ENCODE measurements at places on chromosomes 7 and 10. TPM values are rescaled to one million over a fixed set of nuclear protein-coding genes. Genes with fewer than 3 reads are reported as not detected.

DNA sequence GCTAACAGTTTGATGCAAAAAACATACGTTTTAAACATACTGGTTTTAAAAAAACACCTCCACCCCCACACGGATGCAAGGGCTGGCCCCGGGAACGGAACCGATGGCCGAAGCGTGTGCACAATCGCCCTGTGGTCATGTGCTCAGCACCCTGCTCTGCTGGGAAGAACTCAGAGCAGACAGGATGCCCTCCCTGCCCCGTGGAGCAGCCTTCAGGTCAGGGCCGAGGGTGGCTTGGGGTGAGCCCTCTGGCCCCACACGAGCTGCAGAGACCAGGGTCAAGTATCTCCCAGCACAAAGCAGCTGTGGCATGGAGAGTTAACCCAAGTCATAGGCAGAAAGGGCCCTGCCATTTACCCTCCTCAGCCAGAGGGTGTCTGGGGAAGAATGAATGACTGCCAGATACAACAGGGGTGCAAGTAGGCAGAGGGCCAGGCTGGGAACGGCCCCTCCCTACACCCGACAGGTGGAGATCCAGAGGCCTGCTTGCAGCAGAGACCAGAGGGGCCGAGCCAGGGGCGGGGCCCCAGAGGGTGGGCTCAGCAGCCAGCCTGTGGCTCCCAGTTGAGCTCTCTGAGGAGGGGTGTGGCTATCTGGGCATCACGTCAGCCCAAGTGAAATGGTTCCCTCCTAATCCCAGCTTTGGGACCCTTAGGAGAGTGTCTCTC is 56.8 kb downstream of the ZRANB1 start:
- no peak for DNase-seq

- DNase-seq, result no peak
Observed at GRCh38 chr7:95396136-95397032, at the start of gene PON3. PON3 (minus strand) TSS chr7:95396375; CDS start chr7:95396350, 25 bp downstream.

DNA sequence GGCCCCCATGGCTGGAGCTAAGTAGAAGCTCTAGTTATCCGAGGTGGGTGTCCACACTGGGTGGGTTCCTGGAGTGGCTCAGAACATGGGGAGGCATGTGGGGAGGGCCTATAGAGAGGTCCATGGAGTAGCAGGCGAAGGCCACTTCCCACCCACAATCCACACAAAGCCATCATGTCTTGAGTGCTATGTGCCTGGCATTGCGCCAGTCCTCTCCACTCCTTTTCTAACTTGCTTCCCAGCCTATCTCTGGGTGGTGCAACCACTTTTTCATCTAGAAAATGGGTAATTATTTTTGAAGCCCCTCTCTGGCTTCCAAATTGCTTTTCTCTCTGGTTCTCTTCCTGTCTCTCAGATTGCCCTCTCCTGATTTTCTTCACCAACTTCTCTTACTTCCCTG is 263.6 kb downstream of the PHTF2 start:
- DNase-seq, result no peak

- DNase-seq, result no peak
Observed at GRCh38 chr7:3280946-3281656, 20.0 kb upstream of the SDK1 start.

GRCh38 chr7:120680985-120681384 is 177.0 kb downstream of the TSPAN12 start:
- no peak for DNase-seq

- DNase-seq, result no peak
Observed at GRCh38 chr10:117135480-117136140, 2.5 kb downstream of the VAX1 start.

GRCh38 chr10:76124280-76124679 is 692.9 kb downstream of the LRMDA start:
- DNase-seq, result no peak

- DNase-seq, result no peak
Observed at GRCh38 chr10:31479752-31480151, 160.7 kb downstream of the ZEB1 start.

- DNase-seq, result no peak
Observed at GRCh38 chr10:43249962-43250614, 16.8 kb downstream of the RASGEF1A start.

GRCh38 chr7:55546814-55547213 is 25.5 kb downstream of the VOPP1 start:
- no peak for DNase-seq

DNA sequence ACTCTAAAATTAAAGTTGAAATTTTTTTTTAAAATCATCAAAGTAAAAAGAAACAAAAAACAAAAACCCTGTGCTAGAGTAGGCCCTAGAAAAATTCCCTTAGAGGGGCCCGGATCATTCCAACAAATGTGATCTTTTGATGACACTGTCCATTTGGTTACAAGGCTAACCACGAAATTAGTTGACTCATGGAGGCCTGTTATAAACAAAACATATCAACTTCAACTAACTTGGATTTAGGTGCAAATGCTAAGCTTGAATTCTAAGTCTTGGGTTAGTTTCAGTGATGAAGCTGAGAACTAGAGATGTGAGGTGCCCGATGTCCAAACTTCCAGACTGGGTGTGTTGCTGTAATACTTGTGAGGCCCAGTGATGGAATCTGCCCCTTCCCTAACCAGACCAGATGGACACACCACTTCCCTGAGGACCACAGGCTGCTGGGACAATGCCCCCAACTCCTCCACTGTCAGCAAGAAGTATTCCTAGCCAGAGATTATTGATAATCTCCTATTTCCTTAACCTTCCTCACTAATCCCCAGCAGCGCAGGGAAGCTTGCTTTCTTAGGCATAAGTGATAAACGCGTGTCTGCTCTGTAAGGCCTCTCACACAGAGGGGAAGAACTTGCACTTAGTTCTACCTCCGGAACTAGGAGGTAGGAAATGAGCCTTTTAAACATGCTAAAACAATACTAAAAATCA is 108.7 kb downstream of the RAPGEF5 start:
- DNase-seq, result no peak

The TSC22D4 gene
- 383 TPM for polyA plus RNA-seq

The ZPBP gene
- polyA plus RNA-seq, result not detected

The ITGB1 gene
- polyA plus RNA-seq, result 152 TPM

The VSTM4 gene
- polyA plus RNA-seq, result 15.5 TPM

The TAS2R41 gene
- not detected for polyA plus RNA-seq

The DNAH11 gene
- not detected for polyA plus RNA-seq

The SEMA3C gene
- 3.3 TPM for polyA plus RNA-seq
